Right hindlimb (tissue), 1 donor: ENCODE measurements at places on chromosomes 6 and 20.

GRCh38 chr20:58374906-58375758 lies 13.9 kb upstream of the VAPB start:
- DNase-seq, result peak; percentile 76

DNA sequence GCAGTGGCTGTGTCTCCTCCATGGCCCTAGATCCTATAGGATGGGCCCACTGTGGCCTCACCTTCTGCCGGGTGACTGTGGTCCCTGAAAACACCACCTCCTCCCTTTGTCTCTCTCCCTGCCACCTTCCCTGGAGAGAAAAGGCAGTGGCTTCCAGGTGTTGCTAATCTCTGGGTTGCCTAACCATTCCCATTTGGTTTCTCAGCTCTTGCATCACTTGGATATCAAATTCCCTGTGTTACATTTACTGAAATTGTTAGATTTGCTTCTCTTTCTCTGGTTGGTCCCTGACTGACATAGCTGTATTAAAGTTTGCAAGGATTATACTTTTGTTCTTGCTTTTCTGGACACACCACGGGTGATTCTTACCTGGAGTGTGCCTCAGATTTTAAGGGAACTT lies 9.3 kb upstream of the ZFP64 start:
- no peak for DNase-seq

GRCh38 chr20:2140561-2140960 lies 38.9 kb downstream of the STK35 start:
- peak; percentile 37 for DNase-seq

DNA sequence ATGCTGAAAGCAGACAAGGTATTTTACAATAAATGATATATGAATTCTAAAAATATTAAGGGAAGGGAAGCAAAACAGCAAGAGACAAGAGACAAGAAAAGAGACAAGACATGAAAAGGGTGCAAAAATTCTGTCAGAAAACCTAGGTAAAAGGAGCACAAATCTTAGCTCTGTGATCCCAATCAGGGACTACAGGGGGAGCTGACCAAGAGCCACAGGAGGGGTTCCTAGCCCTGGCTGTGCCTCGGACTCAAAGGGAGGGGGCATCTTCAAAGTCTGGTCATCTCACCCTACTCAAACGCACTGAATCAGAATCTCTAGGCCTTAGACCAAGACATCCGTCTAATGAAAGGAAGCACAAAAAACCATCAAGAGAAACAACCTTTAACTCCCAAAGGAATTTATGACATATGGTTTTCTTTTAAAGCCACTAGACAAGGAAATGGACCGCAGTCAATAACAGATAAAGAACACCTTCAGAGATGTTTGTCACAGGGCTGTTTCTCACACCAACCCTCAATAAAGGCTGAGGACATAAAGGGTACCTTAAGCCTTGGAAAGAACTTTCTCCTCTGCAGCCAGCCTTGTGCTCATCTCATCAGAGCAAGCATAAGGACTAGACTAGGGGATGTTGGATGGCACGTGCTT lies 130.4 kb upstream of the CDYL start:
- DNase-seq, result no peak

DNA sequence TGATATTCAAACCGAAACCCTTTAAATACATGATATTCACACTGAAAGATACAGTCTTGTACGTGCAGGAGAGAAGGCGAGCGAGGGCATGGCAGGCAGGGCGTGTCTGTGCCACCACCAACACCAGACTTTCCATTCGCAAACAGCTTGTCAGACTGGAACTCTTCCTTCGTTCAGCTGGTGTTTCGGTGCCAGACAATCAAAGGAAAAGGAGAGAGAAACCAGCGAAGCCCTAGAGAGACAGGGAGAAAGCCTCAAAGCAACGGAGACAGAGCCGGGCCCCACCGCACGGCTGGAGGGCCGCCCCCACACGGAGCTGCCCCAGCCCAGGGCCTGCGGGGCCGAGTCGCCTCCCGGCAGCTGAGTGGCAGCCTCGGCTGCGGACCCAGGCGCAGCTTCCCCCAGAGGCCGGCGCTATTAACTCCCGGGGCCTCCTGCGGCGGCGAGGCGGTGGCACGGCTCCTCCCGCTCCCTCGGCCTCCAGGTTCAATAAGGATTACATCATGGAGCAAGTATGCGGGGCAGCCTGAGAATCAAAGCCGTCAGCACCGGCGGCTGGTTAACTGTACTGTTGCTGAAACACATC lies 32.1 kb upstream of the NR2E1 start:
- DNase-seq, result peak; percentile 54

DNA sequence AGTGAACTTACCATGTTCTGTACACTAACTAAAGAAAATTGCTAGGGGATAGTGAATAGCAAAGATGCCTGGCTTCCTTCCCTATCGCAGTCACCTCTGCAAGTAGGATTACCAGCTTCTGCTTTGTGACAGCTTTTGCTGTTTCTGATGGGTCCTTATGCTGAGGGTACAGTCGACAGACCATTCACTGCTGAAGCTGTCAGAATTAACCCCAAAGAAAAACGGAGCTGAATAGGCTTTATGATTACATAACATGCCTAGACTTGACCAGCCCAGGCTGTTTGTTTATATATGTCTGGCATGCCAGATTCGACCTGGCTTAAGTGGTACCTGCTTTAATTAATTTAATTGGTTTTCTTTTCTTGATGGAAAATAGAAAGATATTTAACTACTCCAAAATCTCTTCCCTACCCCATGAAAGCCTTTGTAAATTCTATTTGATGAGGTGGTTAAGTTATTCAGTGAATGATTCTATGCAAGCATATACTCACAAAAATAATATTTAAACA lies 21.7 kb upstream of the PRELID3B start:
- DNase-seq, result no peak

GRCh38 chr20:51385646-51386530 lies 156.6 kb downstream of the NFATC2 start:
- no peak for DNase-seq

DNA sequence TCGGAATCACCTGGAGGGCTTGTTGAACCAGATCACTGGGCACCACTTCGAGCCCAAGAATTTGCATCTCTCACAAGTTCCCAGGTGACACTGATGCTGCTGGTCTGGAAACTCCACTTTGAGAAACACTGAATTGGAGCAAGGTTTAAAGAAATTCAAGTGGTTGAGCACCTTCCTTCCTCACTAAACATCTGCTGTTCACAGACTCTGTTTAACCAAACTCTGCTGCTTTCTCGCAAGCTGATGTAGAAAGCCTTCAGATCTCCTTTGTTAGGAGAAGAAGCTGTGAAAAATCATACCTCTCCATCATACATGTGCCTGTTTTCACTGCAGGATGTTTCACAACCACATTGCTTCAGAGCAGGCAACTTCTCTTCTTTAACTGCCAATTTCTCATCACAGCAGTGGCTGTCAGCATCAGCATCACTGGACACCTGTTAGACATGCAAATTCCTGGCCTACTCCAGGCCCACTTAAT lies 87.5 kb upstream of the TOP1 start:
- no peak for DNase-seq

- DNase-seq, result no peak
Measured at GRCh38 chr6:127618729-127619128, 41.8 kb downstream of the C6orf58 start.

GRCh38 chr6:52516943-52517342 lies 59.9 kb downstream of the TRAM2 start:
- DNase-seq, result no peak

GRCh38 chr20:4635342-4635741 lies 86.4 kb upstream of the PRND start:
- DNase-seq, result no peak
